Ecto neural progenitor cell (in vitro differentiated cells): ENCODE measurements at places on chromosomes 6 and 20.

- DNase-seq = no peak
Measured at GRCh38 chr6:23511817-23512216, 614.2 kb upstream of the NRSN1 start.

DNA sequence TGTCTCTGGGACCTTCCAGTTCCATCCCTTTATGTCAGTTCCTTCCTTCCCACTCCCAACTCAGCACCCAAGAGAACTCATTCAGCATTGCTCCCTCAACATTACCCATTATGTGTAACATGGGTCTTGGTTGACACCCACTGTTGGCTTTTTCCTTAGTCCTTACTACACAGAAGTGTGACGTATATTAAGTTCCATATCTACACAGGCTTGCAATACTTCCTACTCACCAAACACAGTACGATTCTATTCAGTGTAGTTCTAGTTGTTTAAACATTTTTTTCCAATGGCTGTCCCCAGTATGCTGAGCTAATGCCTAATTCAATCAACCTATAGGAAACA lies 37.7 kb downstream of the ARHGAP18 start:
- DNase-seq = no peak

GRCh38 chr20:63290677-63291472 lies 2.1 kb upstream of the COL20A1 start:
- peak; percentile 82 for DNase-seq

- no peak for DNase-seq
Measured at GRCh38 chr20:32312718-32313424, 35.4 kb downstream of the KIF3B start.

DNA sequence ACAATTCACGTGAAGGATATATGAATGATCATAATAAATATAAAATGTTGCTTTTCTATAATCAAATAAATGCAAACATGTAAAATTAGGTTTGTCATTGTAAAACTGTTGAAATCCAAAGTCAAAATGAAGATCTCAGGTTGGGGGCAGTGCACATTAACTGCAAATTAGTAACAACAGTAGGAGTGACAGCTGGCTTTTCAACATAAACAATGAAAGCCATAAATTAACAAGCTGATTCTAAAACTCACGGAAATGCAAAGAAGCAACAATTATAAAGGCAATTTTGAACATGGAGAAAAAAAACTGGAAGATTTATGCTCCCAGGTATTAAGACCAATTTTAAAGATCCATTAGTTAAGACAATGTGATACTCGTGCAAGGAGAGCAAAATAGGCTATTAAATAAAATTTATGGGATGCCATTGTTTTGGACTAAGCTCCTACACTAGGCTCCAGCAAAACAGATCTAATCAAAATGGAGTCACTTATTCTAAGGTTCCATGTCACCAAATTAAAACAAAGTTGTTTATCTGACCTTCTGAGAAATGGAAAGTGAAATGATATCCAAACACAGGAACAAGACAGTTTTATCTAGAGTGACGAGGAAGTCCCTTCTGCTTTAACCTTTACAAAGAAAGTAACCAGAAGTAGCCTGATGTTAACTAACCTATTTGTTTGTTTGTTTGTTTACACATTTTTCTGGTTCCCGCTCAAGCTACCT lies 770.8 kb downstream of the EPHA7 start:
- DNase-seq = no peak

- DNase-seq = no peak
Measured at GRCh38 chr20:39117491-39117890, 155.3 kb downstream of the DHX35 start.

GRCh38 chr6:226516-227073 lies 65.7 kb upstream of the DUSP22 start:
- no peak for DNase-seq

- DNase-seq = no peak
Measured at GRCh38 chr20:1392443-1392692, 486 bp downstream of the FKBP1A start.

DNA sequence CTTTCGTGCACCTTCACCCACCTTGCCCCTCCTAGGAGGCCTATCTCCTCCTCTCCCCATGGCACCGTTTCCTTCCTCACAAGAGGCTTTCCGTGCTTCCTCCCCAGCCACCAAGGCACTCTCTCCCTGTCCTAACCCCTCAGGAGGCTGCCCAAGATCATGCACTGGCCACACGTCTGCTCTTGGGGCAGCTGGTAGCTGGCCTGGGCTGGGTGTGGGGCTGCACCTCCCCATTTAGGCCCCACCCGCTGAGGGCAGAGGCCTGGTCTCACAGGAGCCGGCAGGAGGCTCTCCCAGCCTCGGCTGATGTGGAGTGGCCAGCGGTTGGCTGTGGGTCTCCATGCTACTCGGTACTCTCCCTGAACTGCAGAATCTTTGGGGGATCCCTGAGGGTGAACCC lies 13.6 kb downstream of the NOL4L start:
- no peak for DNase-seq

DNA sequence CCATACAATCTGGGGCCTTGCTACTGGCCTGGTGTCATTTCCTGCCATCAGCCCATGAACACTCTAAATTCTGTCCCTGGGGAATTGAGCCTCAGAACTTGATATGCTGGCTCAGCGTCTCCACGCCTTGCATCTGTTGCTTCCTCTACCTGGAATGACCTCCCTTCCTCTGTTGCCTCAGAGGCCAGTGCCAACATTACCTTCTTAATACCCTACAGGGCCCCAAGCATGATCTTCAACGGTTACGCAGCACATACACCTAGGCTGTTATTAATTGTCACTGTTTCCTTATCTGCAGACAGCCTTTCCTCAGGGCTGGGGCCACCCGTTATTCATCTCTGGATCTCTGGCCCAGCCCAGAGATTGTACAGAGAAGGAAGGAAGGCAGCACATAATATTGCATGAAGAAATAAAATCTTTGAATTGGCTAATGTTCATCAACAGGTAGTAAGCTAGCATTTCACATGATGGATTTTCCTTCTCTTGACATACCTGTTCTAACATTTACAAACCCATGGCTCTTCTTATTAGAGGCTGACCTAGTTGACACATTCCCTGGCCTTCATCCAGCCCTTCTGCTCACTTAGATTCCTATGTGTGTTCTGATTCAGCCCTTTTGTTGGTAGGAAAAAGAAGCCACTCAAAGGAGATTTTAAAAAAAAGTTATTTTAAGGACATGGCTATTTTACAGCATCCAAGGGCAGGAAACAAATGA lies 8.4 kb upstream of the RNF182 start:
- no peak for DNase-seq

GRCh38 chr20:44650771-44651433 lies 597 bp downstream of the ADA start:
- no peak for DNase-seq

- DNase-seq = no peak
Measured at GRCh38 chr20:8909596-8909995, 159.3 kb upstream of the PLCB4 start.

- DNase-seq = no peak
Measured at GRCh38 chr6:9360881-9361280, 925.5 kb upstream of the SLC35B3 start.

DNA sequence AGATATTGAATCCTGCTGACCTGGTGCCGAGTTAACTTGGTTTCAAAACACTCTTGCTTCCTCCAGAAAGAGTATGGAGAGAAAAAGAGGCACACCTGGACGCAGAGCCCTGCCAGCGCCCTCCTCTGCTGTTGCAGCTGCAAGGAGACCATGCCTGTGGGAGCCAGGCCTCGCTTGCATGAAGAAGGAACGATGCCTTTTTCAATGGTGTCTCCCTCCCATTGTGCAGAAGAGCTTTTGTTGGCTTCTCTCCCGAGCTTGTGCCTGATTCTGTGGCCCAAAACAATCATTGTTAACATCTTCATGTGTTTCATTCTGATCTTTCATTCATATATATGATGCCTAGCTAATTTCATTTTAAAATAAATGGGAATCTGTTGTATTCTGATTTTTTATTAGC lies 98.1 kb downstream of the FAM120B start:
- DNase-seq = no peak

DNA sequence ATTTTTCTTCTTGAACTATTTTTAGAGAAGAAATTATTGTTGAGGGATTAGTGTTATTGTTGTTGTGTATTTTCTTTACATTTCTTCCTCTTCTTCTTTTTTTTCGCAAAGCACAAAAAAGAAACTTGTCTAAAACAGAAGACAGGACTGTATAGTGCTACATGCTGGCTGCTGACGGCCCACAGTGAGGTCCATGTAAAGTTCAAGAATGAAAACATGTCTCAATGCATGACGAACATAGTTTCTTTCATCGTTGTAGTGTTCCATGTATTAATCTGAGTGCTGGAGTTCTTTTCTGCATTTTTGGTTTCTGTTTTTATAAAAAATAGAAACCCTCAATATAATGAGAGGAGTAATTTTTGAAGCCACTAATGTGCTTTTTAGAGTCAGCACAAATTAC lies 462.9 kb upstream of the MARCKS start:
- DNase-seq = no peak

- no peak for DNase-seq
Measured at GRCh38 chr20:16654858-16655535, 74.8 kb upstream of the SNRPB2 start.

DNA sequence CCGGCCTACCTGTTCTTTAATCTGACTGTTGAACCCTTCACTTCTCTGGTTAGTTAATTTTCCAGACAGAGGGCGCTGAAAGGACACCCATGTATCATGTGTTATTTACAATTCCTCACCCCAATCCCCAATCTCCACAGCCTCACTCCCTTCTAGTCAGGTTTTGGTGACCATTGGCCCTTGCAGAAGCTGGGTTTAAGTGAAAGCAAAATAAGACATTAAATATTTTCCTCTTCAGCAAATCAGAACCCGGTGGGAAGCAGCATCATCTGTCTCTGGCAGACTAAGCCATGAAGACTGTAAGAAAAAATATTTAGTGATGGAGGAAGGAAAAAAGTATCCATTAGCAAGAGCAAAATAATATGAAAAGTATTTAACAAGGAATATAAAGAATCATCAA lies 9.4 kb upstream of the HLA-DQA1 start:
- no peak for DNase-seq

DNA sequence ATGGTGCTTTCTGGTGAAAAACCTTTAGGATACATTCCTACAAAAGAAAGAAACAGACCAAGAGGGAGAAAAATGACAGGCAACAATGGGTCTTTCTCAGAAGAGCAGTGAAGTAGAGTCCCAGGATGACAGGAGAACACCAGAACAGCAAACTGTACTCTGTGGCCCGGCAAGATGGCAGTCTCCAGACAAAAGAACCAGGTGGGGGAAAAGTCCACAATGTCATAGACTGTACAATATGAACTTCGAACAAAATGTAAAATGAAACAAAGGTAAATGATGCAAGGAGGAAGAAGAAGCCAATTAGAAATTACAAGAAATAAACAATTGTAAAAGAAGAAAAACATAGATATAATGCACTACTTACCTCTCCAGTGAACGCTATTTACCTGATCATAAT lies 23.2 kb upstream of the HSF2 start:
- no peak for DNase-seq

DNA sequence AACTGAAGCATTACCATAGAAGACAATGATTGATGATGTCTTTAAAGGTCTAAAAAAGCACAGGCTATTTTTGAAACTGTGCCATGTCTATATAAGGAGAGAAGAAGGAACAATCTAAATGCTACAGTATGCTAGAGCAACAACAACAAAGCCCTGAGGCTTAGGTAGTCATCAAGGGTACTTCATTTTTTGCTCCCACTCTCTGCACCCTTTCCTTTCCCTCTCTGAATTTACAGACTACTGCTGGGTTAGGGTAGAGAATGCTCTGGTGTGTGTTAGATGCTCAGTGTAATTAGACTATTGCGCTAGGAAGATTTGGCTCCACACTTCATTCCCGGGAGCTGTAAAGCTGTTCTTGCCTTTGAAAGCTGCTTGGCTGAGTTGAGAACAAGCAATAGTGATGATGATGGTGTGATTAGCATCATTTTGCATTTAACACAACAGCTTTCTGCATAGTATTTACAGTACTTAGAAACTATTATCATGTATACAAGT lies 1262.5 kb upstream of the CITED2 start:
- no peak for DNase-seq

- DNase-seq = no peak
Measured at GRCh38 chr6:100818066-100818465, 63.1 kb downstream of the ASCC3 start.

- no peak for DNase-seq
Measured at GRCh38 chr6:54289426-54289825, 18.8 kb upstream of the TINAG start.

GRCh38 chr6:89630488-89630887 lies 8.1 kb downstream of the LYRM2 start:
- DNase-seq = no peak

GRCh38 chr6:130973521-130974277 lies 89.3 kb downstream of the EPB41L2 start:
- no peak for DNase-seq

DNA sequence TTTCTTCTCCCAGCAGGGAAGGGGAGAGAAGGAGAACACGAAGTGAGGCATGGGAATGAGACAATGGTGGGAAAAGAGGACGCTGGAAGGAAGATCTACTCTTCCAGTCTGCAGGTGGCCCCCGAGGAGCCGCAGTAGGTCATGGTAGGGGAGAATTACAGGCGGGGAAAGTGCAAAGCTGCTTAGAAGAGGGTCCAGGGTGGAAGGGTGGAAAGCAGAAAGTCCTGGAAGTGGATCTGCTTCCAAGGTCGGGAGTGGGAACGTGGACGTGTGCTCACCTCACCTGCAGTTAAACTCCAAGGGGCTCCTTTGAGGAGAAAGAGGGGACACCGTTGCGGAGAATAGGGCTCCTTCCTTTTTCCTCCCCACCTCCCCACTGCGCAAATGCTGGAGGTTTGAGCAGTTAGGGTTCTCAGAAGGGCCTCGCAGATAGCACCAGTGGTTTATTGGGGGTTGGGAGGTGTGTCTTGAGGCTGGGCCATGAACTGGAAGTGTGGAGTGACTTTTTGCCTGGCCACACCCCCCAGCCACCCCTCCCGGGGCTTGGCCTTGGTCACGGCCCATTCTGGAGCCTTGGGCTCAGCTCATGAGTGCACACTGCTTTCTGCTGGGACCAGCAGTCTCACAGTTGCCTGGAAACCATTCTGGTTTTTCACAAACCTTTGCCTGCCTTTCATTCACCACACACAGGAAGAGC lies 100.4 kb upstream of the MLN start:
- peak; percentile 56 for DNase-seq
